ENCODE measurements at places on chromosomes 5 and 9.
A peak's percentile ranks its signal among the peaks of the same experiment; 100 is the strongest.

DNA sequence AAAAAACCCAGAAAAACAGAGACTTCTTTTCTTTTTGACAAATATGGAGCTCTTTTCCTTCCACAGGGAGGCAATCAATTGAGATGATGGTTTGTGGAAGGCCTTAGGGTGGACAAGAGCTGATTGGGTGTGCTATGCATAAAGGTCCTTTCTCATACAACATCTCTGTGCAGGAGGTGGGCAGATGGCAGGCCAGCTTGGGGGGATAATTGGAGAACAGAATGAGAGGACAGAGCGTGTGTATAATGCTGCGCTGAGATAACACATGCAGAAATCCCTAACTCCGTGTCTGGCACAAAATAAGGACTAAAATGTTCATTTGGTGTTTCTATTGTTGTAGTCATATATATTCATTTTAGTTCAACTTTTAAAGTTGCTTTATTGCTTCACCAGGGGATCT lies 159.0 kb upstream of the MEF2C start:
- DNase-seq, result no peak

DNA sequence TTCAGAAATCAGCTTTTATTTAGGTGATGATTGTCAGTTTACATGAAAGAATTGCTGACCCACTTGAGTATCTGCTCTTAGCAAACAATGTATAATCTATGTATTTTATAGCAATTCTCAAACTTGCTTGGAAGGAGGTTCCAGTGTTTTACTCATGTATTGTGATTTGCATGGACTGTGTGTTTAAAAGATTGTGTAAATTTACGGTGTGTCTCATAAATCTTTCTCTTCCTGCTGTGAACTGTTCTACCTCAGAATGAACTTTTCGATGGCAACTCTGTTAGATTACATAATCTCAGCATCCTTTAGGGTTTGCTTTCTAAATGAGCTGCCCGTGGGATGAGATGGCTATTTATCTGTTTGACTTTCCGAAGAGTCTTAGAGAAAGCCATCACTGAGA lies 122.5 kb downstream of the MEF2C start:
- no peak for DNase-seq

DNA sequence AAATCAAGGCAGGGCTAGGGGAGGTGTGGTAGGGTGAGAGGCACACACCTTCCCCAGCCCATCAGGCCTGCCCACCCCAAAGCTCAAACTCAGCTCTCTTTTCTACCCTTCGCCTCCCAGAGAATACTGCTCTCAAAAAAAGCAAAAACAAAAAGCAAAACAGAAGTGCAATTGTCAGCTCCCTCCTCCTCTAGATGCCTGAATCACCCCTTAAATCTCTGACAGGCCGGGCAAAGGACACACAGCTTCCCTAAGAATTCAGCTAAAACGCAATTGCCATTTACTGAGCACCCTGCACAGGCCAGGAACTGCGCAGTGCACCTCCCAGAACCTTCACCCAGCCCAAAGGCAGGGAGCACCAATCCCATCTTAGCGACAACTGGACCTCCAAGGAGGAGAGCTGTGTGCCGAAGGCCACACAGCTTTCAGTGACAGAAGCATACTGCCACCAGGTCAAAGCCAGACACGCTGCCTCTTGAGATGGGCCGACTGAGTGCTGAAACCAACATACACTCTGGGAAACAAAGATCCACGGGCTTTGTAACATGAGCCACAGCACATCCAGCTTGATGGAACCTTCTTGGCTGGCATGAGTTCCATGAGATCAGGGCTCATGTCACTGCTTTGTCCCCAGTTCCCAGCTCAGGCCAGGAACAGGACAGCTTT lies 53.4 kb upstream of the STXBP1 start:
- DNase-seq, result no peak

DNA sequence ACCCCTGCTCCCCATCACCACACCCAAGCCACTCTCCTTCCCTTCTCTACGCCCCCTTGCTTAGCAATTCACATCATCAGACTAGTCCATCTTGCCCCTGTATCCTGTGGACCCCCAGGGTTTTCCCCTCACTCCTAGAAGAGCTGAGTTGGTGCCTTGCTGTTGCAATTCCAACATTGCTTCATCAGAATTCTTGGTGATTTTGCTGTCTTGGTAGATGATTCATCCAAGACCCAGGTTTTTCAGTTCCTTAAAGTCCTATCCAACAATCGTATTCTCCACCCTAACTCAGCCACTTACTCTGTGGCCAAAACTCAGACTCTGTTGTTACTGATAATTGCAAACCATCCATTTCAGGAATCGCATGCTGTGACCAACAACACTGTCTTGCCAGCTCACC lies 21.4 kb upstream of the CCNJL start:
- DNase-seq, result no peak

- no peak for DNase-seq
Measured at GRCh38 chr5:116088062-116088461, 3.2 kb downstream of the COMMD10 start.

DNA sequence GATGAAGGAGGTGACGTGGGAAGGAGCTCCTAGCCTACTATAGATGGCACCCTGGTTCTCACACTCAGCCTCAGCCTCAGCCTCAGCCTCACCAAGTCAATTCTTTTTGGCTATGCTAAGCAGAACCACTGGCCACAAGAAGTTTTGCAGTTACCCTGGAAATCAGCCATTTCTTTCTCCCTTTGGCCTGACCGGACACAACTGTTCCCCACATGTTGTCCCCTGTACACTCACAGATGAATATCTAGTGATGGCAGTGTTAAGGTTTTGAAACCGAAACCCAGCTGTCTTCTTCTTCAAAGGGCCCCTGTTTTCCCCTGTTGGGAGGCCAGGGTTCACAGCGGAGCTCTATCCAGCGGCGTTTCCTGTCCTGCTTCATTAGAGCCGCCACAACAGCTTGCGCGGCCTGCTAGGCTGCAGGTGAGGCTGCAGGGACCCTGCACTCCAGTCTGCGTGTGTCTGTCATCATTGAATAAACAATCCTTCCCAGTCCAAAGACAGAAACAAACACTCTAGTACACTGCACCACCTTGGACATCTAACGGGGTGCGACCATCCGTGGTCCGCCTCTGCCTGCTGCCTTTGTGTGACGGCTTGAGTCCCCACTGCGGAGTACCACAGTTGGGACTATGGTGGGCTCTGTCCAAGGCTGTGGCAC lies 250.5 kb downstream of the DENND1A start:
- DNase-seq, result peak; percentile 18

DNA sequence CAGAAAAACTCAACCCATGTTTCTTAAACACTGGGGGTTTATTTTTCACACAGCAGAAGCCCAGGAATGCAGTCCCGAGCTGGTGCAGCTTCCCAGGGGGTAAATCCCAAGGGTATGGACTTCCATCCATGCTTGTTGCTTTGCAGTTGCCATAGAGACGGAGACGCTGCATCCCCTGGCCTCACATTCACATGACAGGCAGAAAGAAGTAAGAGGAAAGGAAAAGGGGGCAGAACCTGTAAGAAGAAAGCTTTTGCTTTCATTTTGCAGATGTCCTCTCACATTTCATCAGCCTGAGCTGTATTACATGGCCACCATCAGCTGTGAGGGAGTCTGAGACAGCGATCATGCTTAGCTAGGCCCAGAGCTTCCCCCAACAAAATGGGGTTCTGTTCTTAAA lies 321.0 kb downstream of the AGTPBP1 start:
- no peak for DNase-seq

- DNase-seq, result no peak
Measured at GRCh38 chr5:34031966-34032365, 11.0 kb downstream of the C1QTNF3 start.

DNA sequence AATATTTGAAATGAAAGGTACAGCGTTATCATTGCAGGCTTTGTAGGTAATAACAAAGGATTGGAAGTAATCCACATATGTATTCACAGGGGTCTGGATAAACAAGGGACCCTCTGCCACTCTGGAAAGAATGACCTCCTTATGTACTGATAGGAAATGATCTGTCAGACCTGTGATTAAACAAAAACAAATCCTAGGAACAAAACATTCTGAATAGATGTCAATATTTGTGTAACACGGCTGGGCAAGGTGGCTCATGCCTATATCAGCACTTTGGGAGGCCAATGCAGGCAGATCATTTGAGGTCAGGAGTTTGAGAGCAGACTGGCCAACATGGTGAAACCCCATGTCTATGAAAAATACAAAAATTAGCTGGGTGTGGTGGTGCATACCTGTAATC lies 42.3 kb downstream of the NSUN2 start:
- DNase-seq, result no peak

DNA sequence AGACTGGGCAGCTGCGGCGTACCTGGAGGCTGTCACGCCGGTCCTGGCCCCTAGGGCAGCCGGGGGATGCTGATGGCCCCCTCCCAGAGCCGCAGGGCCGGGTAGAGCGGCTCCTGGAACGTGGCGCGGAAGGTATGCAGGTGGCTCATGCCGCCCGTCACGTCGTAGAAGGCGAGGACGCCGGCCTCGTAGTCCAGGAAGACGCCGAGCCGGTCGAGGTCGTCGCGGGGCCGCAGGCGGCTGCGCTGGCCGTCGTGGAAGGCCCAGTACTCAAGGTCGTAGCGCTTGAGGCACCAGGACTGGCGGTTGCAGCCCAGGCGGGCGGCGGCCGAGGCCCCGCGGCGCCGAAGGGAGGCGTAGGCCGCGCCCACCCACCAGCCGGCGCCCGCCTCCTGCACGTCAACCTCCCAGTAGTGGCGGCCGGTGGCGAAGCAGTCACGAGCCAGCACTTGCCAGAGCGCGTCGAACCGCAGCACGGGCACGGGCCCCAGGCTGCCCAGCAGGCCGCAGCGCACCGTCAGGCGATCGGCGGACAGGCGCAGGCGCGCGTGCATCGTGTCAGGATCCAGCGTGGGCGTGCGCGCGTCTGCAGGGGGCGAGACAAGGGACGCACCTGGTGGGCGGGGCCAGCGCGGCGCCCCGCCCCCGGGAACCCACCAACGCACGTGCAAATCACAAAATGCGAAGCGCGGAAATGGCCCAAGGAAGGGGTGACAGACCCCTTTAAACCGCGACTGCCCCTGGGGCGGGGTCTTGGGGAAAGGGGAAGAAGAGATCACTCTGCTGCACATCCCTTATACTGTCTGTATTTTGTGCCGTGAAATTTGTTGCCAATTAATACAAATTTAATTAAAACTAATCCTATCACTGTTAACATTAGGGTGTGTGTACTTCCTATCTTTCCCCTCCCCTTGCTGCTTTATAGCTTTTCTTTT lies 31.2 kb downstream of the NANS start:
- no peak for DNase-seq

- no peak for DNase-seq
Measured at GRCh38 chr5:143059976-143060765, 290.0 kb downstream of the ARHGAP26 start.

- peak; percentile 19 for DNase-seq
Measured at GRCh38 chr9:129664746-129665388, 580 bp upstream of the PRRX2 start.

DNA sequence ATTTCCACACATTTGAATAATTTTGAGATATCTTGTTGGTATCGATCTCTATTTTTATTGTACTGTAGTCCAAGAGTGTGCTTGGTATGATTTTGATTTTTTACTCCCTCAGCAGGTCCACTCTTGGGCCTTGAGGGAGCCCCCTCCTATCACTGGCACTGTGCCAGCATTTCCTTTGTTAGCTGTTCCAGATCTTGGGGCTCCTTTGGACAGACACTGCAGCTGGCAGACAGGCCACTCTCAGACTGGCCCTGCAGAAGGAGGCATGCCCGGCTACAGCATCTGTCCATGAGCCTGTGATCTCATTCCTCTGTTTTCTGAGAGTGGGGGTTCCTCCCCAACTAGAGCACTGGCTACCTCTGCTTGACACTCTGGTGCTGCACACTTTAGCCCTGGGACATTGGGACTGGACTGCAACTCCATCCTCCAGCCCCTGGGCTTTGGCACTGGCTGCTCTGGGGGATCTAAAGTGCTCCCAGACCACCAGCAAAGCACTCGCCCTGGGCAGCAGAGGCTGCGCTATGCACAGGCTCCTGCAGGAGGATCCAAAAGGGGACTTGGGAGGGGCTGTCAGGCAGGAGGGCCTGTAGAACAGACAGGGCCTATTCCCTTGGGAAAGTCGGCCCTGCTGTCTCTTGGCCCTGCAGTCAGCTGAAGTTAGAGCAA lies 271.3 kb upstream of the DMAC1 start:
- DNase-seq, result no peak

- DNase-seq, result no peak
Measured at GRCh38 chr5:14296533-14297331, 153.6 kb downstream of the TRIO start.

GRCh38 chr5:138109463-138110265 lies 25.8 kb downstream of the WNT8A start:
- DNase-seq, result no peak

- DNase-seq, result no peak
Measured at GRCh38 chr9:5499889-5500398, 10.4 kb upstream of the PDCD1LG2 start.

DNA sequence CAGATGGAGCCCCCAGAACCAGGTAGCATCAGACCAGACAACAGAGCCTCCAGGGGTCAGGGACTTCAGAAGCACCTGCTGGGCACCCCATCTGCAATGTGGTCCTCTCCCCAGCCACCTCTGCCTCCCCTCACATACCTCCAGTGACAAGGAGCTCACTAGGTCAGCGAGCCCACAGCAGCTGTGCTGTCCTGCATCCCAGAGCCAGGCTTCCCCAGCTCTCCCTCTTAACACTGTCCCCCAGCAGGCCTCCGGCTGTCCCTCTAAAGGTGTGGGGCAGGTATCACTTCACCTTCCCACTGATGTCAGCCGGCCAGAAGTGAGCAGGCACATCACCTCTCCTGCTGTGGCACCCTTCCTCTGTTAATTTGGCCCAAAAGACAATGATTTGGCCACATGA lies 83.6 kb downstream of the LMX1B start:
- DNase-seq, result no peak
